ENCODE measurements at places on chromosomes 4 and X. TPM values are rescaled to one million over a fixed set of nuclear protein-coding genes. Genes with fewer than 3 reads are reported as not detected.

The L1CAM gene
- total RNA-seq: 8.8 TPM

The ZNF81 gene
- total RNA-seq: 12.0 TPM

The ARX gene
- total RNA-seq: 1.1 TPM

The TMEM150C gene
- 3.7 TPM for total RNA-seq

The IGFBP7 gene
- 55.3 TPM for total RNA-seq

The TENM3 gene
- 0.18 TPM for total RNA-seq

The MAGEB4 gene
- not detected for total RNA-seq

The CHRDL1 gene
- 33.1 TPM for total RNA-seq

The BEX1 gene
- 1.2 TPM for total RNA-seq

The NWD2 gene
- total RNA-seq: 1.2 TPM

The CDKN2AIP gene
- 23.1 TPM for total RNA-seq

The REELD1 gene
- total RNA-seq: not detected

The LUZP4 gene
- not detected for total RNA-seq

The MAGT1 gene
- 50.4 TPM for total RNA-seq

The ARHGEF38 gene
- 23.7 TPM for total RNA-seq

The PHOX2B gene
- 0.73 TPM for total RNA-seq

The FAM47A gene
- not detected for total RNA-seq

The MTTP gene
- total RNA-seq: 1.6 TPM

The ASB9 gene
- total RNA-seq: 1.9 TPM

The IRS4 gene
- total RNA-seq: not detected

The RNF128 gene
- total RNA-seq: 37.1 TPM

The PASD1 gene
- not detected for total RNA-seq

The CSAG2 gene
- total RNA-seq: not detected

The DGKQ gene
- 49.6 TPM for total RNA-seq

The RAPGEF2 gene
- 73.1 TPM for total RNA-seq

The CRMP1 gene
- 0.37 TPM for total RNA-seq

The RTL5 gene
- total RNA-seq: 1.0 TPM

The ZNF157 gene
- 0.17 TPM for total RNA-seq

The FGF5 gene
- 0.28 TPM for total RNA-seq

The SHISA3 gene
- total RNA-seq: 1.9 TPM

The DUX4 gene
- total RNA-seq: not detected

The LONRF3 gene
- 10.8 TPM for total RNA-seq

The ALAS2 gene
- total RNA-seq: not detected

The CABS1 gene
- not detected for total RNA-seq

The NOX1 gene
- total RNA-seq: 94.9 TPM

The FGFBP1 gene
- total RNA-seq: 39.8 TPM

The CT55 gene
- not detected for total RNA-seq

The FOXR2 gene
- total RNA-seq: not detected

The TEX13B gene
- not detected for total RNA-seq

The NLGN3 gene
- total RNA-seq: 1.1 TPM

The PCDH18 gene
- total RNA-seq: 3.1 TPM

The XAGE1A gene
- not detected for total RNA-seq

The LGI2 gene
- 0.12 TPM for total RNA-seq

The DCAF8L2 gene
- total RNA-seq: not detected

The PGAM4 gene
- total RNA-seq: not detected

The CENPVL2 gene
- not detected for total RNA-seq

The AKAP4 gene
- not detected for total RNA-seq

Measured in left colon (tissue), 2 donors.